Left forelimb (tissue), 1 donor: ENCODE measurements at places on chromosomes 3 and 15.

GRCh38 chr3:108569336-108569735 lies 19.9 kb downstream of the CIP2A start:
- no peak for DNase-seq

GRCh38 chr3:182105875-182106274 lies 394.1 kb downstream of the SOX2 start:
- DNase-seq: no peak

DNA sequence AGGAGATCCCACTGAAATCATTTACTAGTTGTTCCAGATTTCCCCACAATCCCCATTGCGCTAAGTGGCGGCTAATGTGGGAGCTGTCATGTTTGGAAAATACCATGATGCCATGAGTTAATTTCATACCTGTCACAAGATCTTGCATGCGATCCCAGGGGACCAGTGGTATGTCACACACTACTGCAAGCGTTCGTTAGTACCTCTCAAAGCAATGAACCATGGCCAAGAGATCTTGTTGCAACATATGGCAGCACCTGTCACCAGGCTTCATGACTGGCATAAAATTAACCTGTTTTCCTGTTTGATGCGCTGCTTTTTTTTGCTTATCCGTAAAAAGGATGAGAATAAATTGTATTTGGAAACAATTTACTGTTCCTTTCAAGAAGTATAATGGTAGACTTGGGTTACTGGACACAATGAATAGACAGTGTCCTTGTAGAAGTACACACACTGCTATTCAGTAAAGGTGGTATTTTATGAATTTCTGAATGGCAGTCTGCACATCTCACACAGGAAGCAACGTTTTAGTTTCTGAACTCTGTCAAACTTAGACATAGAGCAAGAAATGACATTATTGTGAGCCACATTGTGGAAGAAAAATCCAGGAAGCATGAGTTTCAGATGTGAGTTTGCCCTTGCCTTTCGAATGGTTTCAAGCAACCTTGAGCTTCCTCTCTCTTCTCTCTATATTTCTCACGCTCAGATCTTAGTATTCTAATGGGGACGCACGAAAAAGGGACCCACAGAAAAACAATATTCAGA lies 81.9 kb downstream of the CHL1 start:
- DNase-seq: no peak

DNA sequence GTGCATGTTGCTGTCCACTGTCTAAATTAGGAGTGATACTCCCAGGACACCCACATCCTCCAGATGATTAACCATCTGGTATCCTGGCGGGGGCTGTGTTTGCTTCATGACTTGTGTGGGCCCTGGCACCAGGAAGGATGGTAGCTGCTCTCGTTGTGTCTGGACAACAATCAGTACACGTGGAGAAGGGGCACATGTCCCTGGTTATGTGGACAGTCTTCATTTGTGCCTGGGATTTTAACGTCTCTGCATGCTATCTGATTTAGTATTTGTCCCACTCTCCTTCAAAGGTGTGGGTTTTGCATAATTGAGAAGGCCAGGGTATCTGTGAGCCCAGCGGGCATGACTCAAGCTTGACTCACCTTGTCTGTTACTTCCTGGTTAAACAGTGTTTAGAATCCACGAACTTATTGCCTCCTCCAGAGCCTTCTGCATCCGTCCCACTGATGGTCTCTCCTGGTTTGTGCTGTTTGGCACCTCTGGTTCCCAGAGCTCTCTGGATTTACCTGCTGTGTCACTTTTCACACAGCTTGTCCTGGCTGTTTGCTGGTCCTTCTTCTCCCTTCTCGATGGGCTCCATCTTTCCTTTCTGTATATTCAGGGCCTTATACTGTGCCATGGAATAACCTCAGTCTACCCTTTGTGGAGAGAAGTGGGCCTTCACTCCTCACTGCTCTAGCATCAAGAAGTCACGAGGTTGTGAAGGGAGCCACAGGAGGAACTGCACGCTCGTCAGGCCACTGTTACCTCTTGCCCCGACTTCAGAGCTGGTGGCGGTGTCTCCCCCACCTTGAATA lies 32.5 kb downstream of the ARNT2 start:
- no peak for DNase-seq

GRCh38 chr3:46928282-46928681 lies 48.3 kb downstream of the CCDC12 start:
- DNase-seq: no peak

DNA sequence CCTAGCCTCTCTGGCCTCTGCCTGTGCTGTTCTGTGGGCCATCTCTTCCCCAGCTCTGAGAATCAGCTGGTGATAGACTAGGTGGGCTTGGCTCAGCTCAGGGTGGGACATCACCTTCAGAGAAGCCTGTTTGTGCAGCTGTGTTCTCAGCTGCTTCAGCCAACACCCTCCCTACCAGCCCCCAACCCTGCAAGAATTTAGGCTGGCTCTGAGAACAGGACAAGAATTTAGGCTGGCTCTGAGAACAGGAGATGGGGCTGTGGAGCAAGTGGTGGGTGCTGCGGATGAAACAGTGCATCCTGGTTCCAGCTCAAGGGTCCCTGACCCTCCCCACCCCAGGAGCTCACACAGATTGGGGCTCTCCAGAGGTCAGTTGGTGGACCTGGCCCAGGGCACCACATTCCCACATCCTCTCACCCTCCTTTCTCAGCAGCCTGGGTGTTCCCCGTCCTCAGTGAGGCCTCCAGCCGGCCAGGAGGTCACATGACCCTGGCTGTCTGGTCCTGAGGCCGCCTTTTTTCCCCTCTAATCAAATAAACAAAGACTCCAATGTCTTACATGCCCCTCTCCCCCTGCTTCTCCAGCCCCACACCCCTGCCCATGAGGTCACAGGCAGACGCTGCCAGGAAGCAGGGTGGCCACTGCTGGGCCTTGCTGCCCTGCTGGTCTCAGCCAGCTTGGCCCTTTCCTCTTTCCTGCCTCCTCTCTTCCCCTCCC lies 14.9 kb downstream of the PLEKHO2 start:
- DNase-seq: no peak

- DNase-seq: no peak
These were observed 83.9 kb upstream of the KCNAB1 start for GRCh38 chr3:156036258-156037053.

DNA sequence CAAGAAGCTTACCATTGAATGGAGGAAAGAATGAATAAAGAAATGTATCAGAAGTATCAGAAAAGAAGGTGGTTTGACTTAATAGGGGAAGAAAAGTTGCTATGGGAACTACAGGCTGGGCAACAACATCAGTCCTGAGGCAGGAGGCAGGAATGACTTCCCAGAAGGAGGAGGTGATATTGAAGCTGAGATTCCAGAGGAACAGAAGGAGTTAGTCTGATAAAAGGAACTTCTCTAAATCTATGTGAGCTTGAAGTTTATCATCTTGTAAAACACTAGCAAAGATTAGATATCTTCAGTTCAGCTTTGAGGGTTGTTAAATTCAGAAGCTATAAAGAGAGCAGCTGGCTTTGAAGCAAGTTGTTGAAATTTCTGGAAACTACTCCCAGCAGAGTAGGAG lies 213.3 kb upstream of the THRB start:
- DNase-seq: no peak

DNA sequence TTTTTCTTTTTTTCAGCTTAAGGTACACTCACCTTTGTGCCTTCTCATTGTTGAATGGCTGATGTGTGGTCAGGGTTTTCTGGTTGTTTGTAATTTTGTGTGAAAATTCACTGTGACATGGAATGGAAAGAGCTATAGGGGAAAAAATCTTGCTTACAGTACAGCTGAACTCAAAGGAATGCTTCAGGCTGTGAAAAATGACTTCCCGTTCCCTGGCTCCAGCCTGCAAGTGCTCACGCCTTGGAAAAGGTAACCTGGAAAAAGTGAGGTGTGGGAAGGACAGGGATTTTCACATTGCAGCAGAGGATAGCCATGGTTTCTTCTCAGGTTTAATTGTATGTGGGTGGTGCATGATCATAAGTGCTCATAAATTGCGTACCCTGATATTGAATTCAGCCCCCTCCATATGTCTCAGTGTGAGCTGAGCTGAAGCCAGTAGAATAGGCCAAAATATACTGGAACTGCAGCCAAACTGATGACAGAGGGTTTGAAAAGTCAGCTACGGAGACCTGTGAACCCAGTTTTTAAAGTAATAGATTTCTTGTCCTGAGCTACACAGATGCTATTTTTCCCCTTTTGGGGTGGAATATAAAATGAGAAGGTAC lies 228.7 kb upstream of the RASGRP1 start:
- no peak for DNase-seq

GRCh38 chr15:98939311-98940080 lies 68.1 kb downstream of the PGPEP1L start:
- no peak for DNase-seq

GRCh38 chr3:157662171-157662570 lies 159.0 kb upstream of the VEPH1 start:
- DNase-seq: no peak

DNA sequence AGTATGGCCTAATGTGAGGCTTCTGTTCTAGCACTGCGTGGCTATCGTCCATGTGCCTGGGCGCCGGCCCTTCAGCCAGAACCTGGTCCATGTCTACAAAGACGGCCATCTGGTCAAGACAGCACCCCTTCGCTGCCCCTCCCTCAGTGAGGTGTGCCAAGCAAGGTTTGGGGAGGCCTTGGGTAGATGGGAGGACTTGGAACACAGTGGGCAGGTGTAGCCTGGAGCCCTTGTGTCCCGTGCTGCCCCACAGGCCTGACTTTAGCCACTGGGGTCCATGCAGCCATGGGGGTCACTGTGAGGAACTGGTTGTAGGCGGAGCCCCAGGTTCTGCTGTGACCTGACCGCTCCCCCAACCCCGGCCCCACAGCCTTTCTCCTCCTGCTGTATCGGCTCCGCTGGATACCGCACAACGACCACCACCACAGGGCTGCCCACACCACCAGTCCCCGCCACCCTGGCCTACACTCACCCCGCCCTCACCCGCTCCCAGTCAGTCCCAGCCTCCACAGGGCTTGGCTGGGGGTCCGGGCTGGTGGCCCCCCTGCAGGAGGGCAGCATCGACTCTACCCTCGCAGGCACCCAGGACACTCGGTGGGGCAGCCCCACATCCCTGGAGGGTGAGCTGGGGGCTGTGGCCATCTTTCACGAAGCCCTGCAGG lies 16.6 kb downstream of the NBEAL2 start:
- no peak for DNase-seq

GRCh38 chr3:10855083-10855870 lies 39.2 kb downstream of the SLC6A11 start:
- DNase-seq: no peak

DNA sequence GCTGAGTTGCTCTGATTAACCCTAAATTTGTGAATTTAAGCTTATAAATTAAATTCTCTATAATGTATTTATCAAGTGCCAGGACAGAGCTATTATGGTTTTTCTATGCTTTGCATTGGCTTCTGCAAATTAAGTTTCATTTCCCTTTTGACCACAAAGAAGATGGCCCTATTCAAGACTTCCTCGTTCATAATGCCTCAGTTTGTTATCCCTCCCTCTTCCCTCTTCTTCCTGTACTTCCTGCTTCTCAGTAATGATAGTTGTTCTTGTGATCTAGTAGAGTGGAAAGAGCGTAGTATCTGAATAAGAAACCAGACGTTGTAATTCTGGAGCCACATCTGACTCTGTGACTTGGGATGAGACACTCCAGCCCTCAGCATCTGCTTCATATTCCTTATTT lies 118.7 kb downstream of the CACNA1D start:
- DNase-seq: no peak

DNA sequence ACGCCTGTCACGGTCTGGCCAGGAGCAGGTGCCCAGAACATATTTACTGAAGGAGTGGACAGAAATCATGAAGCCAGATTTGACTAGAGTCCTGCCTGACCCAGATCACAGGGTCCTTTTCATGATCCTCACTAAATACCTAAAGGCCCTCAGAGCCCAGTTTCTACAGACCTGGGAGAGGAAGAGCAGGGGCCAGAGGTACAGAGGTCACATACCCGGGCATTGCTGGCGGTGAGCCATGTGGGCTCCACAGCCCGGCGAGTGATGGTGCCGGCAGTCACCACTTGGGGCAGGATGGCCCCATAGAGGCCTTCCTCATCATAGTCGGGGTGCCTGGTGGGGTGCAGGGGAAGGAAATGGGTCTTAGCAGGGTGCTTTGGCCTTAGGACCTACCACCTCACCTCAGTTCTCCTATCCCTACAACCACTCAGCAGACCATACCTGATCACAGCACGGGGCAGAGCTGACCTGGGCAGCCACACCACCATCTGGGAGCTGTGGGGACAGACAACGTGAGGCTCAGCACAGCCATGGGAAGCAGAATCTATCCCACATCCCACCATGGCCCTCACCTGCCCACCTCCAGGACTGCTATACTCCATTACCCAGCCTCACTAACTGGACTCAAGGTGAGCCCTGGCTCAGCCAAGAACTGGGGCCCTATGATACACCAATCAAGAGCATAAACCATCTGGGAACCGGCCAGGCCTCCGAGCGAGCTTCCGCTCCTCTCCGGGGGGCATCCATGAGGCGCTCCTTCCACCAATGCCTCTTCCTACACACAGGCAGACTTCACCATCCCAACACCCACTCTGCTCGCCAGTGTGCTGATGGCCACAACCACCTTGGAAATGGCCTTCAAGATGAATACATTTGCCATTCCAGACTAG lies 12.9 kb downstream of the POLG start:
- DNase-seq: no peak

DNA sequence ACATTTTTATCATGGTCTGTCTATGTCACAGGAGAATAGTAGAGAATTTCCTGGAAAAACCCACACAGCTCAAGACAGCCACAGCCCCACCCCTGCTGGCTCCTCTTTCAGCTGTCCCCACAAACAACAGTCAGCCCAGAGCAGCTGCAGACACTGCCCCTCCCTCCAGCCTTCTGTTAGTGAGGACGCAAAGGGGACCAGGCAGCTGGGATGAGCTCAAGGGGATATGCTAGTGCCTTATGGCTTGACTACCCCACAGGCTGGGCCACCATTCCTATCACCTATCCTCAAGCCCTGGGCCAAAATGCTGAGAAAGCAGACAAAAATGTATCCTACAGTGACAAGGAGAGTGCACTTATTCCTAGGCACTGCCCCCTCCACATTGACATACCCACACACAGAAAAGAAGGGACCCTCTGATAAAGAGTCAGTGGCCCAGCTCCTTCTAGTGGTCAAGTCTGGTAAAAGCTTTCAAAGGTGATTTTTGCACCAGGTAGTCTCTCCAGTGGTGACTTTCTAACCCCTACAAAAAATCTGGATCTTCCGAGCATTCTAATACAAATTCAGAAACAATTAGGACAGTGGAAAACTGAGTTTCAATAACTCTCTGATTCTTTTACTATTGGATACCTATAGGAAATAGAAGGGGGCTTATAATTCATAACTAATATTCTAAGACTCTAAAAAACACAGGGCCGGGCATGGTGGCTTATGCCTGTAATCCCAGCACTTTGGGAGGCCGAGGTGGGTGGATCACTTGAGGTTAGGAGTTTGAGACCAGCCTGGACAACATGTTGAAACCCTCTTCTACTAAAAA lies 3.0 kb upstream of the MAP1A start:
- peak; percentile 87 for DNase-seq

DNA sequence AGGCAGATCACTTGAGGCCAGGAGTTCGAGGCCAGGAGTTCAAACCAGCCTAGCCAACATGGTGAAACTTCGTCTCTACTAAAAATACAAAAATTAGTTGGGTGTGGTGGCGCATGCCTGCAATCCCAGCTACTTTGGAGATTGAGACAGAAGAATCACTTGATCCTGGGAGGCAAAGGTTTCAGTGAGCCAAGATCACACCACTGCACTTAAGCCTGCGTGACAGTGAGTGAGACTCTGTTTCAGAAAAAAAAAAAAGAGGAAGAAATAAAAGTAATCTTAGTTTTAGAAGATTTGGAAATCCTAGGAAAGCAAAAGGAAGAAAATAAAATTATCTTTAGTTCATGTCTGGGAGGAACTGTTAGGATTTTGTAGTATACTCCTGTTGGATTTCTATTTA lies 77.2 kb downstream of the IL12A start:
- no peak for DNase-seq

GRCh38 chr3:13894096-13894806 lies 14.4 kb upstream of the WNT7A start:
- DNase-seq: no peak

- no peak for DNase-seq
These were observed 40.5 kb upstream of the CSPG4 start for GRCh38 chr15:75753145-75753544.
